Suprapubic skin (tissue), 4 donors: ENCODE measurements at places on chromosomes 16 and 17.

- no peak for DNase-seq
Measured at GRCh38 chr17:33688771-33689170, 395.7 kb upstream of the ASIC2 start.

GRCh38 chr17:69711541-69711940 is 297.0 kb downstream of the MAP2K6 start:
- no peak for DNase-seq

- peak; percentile 55 for DNase-seq
Measured at GRCh38 chr17:56796536-56796935, 37.2 kb downstream of the C17orf67 start.

GRCh38 chr17:76485569-76485968 is 15.7 kb downstream of the RHBDF2 start:
- DNase-seq, result no peak

DNA sequence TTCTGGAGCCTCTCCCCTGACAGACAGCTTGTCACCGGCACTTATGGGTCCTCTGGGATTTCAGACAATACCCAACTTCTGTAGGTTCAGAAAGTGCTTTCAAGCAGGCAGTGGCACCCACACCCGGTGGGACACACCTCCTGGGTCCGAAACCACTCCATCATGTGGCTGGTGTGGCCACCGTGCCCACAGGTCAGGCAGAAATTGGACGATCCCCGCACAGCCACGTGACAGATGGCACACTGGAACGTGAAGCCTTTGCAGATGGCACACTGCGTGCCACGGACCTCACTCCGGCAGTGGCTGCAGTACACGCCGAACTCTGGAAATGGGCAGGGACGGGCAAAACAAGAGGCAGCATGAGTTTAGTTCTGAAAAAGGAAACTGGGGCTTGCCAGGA is 99.5 kb upstream of the FA2H start:
- DNase-seq, result no peak

DNA sequence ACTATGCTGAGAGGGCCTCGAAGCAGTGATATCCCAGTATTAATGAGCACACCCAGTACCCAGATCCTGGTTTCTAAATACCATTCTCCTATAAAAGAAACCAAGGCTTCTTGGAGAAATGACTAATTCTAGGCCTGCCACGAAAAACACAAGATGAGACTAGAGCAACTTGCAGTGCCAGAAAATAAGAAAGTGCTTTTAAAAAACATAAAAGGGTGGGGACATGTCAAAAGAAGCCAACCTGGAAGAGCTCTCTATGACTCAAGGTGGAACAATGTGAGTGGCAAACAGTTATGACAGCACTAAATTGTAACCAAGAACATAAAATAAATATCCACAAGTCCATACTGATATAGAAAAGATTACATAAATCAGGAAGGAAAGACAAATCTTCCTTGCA is 153.2 kb upstream of the KCNJ18 start:
- DNase-seq, result no peak

- no peak for DNase-seq
Measured at GRCh38 chr16:68005211-68005610, 5.9 kb upstream of the DPEP2 start.

GRCh38 chr16:35492225-35492624 is 2032.8 kb downstream of the TP53TG3F start:
- no peak for DNase-seq

DNA sequence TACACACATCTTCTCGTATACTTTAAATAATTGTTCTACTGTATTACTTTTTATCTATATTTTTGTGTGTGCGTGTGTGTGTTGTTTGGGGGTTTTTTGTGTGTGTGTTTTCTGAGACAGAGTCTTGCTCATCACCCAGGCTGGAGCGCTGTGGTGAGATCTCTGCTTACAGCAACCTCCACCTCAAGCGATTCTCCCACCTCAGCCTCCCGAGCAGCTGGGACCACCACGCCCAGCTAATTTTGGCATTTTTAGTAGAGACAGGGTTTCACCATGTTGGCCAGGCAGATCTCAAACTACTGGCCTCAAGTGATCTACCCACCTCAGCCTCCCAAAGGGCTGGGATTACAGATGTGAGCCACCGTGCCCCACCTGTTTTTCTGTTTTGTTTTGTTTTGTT is 1.5 kb upstream of the CMTM4 start:
- DNase-seq, result no peak

GRCh38 chr17:67518876-67519275 is 141.8 kb downstream of the PITPNC1 start:
- DNase-seq, result no peak

- no peak for DNase-seq
Measured at GRCh38 chr16:55302635-55303034, 21.4 kb upstream of the IRX6 start.

DNA sequence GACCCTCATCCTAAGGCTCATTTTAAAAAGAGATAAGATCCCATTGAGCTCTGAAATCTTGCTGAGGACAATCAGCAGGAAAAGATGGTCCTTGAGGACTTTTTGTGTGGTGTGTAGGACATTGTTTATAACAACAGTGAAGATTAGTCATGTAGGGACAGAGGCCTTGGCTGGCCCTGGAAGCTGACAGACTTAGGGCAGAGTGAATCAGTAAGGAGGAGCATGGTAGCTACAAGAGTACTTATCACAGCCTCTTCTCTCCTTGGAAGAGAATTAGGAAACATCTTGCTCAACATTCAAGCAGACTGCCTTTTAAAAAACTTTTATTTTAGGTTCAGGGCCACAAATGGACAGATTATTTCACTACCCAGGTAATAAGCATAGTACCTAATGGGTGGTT is 665.9 kb upstream of the SALL1 start:
- no peak for DNase-seq

GRCh38 chr17:66522591-66523272 is 220.3 kb downstream of the PRKCA start:
- no peak for DNase-seq

DNA sequence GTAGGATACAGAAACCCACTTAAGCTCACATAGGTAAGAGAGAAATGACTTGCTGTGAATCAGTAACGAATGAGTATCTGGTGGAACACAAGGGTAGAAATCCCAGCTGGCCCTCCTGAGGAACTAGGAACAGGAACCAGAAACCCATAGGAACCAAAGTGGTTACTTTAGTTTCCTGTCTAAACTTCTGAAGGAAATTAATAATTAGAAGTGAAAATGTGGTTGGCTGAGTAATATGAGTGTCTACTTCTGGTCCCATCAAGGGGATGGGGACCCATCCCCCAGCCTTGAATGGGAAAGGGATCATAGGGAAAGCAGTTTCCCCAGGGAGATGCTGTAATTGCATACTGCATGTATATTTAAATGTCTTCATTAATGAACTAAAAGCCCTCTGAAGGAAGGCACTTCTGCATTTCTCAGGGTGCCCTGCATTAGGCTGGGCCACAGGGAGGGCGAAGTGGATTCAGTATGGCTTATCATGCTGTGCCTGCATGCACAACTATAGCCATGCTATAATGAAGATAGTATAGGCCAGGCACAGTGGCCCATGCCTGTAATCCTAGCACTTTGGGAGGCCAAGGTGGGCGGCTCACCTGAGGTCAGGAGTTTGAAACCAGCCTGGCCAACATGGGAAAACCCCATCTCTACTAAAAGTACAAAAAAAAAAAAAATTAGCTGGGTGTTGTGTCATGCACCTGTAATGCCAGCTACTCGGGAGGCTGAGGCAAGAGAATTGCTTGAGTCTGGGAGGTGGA is 45.6 kb downstream of the CYB5B start:
- no peak for DNase-seq

GRCh38 chr16:54171626-54172537 is 114.7 kb downstream of the IRX3 start:
- DNase-seq, result no peak

GRCh38 chr16:715477-716199 is 720 bp downstream of the METRN start:
- DNase-seq, result no peak

DNA sequence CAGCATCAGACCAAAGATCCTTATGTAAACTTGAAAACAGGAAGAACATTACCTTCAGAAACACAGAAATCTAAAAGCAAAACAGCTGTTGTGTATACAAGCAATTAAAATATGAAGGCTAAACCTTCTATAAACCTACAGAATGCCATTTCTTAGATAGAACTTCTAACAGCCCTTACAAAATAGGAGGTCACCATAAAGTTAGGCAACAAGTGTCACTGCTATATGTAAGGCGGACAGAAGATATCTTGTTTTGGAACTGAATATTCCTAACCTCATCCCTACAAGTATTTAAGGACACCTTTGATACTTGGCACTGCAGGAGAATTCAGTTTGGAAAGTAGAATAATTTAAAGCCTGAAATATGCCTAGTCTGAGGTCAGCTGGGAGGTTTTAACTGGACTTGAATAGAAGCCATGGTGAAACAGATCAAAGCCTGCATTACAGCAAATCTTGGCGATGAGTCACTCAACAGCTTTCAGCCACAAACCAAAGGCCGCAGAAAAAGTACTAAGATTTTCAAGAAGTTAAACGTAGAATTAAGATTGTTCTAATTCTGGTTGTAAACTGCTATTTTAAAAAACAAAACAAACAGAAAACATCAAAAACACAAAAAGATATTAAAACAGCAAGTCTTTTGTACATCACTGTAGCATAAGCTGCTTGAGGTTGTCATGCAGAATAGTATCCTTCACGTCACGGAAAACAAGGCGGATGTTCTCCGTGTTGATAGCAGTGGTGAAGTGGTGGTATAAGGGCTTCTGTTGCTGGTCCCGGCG is 42.7 kb downstream of the GNA13 start:
- no peak for DNase-seq

DNA sequence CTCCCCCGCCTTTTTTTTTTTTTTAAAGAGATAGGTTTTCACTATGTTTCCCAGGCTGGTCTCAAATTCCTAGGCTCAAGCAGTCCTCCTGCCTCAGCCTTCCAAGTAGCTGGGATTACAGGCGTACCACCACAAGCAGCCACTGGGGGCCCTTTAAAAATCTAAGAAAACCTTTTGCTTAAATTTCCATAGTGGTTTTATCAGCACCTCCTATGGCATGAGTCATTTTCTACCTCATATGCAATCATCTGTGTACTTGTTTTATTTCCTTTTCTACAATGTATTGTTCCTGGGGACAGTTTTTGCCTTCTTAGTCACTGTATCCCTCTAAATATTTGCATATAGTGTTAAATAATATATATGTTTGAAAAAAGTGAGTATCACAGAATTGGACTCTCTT is 29.2 kb downstream of the GNA13 start:
- no peak for DNase-seq

DNA sequence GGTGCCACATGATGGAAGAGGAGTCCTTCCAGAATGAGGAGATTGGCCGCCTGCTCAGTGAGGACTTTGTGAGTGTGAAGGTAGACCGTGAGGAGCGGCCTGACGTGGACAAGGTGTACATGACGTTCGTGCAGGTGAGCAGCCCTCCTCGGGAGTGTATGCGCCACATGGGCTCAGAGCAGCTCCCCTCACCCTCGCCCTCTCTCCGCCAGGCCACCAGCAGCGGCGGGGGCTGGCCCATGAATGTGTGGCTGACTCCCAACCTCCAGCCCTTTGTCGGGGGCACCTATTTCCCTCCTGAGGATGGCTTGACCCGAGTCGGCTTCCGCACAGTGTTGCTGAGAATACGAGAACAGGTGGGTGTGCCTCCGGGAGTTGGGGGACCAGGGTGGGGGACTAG is 1.9 kb downstream of the SPATA20 start:
- DNase-seq, result no peak

DNA sequence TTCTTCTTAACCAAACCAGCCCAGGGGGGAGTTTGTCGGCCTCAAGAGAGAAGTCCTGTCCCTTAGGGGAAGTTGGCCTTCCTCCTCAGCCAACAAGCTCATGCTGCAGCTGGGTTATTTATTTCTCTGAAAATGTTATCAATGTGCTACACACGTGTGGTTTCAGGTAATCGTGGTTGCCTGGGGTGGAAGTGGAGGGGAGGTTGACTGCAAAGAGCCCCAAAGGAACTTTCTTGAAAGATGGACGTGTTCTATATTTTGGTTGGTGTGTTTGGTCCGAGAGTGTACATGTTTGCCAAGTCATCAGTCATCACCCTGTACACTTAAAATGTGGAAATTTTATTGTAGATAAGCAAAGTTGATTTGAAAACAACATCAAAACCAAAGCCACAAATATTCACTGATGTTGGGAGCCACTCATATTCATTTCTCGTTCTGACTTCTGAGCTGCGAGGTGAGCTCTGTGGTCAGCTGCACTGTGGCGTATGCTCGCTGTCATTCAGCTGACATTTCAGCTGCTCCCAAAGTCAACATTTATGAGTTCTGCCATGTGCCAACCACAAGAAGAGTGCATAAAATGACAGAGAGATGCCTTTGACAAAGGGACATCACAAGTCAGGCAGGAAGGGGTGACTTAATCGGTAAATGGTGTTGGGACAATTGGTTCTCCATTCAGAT is 26.5 kb upstream of the ADGRG1 start:
- DNase-seq, result no peak

GRCh38 chr17:49633250-49633649 is 44.6 kb downstream of the SPOP start:
- DNase-seq, result no peak

GRCh38 chr17:38919316-38920078 is 5.9 kb upstream of the LASP1NB start:
- DNase-seq, result no peak

- no peak for DNase-seq
Measured at GRCh38 chr17:17305281-17305801, 2.2 kb downstream of the NT5M start.

- peak; percentile 74 for DNase-seq
Measured at GRCh38 chr16:88591577-88592021, 21.4 kb downstream of the ZC3H18 start.
